ENCODE measurements at places on chromosomes 2 and 18. TPM values are rescaled to one million over a fixed set of nuclear protein-coding genes. Genes with fewer than 3 reads are reported as not detected.

DNA sequence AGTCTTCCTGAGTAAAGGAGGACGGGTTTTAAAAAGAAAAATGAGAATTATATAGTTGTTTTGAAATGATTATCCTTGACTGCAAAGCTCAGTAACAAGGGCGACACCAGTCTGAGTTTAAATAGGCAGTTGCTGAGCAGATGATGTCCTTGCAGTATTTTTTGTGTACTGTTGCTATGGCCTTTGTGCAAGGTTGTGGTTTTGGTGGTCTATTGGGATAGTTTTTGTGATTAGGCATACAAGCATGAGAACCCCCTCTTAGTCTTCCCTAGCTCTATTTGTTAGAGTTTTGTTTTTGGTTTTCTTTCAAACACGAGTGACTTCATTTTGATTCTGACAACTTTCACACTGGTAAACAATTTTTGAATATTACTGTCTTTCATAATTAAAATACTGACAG, 64.1 kb downstream of the TAF4B start:
- no peak for DNase-seq

DNA sequence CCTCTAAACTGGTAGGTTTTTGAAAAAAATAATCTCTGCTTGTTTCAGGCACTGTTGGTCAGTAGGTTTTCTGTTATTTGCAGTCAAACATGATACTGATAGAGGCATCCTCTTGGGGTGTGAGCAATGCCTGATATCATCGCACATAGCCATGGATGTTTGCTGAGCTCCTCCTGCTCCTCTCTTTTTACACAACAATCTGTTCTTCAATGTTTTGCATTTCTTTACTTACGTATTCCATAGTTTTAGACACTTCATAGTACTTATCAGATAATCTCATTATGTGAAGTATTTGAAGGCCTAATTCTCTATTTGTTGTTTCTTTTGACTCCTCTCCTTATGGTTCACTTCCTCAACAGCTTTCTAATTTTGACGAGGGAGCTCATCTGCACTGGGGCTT, 23.0 kb upstream of the HS6ST1 start:
- DNase-seq, result no peak

- no peak for DNase-seq
Measured at GRCh38 chr2:232896720-232897597, 26.9 kb downstream of the SNORC start.

MYO1B gene
- 98.0 TPM for total RNA-seq

DNA sequence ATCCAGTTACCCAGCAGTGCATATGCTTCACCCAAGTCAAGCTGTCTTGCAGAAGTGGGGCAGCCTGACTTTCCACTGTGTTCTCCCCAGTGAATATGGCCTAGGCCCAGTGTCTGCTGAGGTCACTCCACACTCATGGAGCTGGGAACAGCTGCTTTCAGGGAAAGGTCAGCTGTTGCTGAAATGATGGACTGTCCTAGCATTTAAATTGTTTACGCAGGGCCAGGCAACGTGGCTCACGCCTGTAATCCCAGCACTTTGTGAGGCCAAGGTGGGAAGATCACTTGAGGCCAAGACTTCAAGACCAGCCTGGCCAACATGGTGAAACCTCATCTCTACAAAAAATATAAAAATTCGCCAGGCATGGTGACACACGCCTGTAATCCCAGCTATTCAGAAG, 86.5 kb downstream of the LIPG start:
- DNase-seq, result no peak

DNA sequence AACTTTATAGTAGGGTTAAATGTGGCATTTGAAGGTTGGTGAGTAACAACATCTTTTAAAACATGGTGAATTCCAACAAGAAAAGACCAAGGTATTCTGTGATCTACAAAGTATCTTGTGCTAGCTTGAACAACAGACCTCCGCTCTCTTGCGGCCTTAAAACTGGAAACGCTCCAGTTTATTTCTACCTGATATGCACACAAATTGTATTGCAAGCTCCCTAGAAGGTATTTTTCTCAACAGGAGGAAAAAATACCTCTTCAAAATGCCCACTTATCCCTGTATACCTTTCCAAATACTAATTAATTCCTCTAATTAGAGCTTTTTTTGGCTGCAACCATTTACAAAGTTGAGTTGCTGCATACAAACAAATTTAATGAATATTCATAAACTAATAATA, 69.5 kb downstream of the KCNH7 start:
- DNase-seq, result no peak

DNA sequence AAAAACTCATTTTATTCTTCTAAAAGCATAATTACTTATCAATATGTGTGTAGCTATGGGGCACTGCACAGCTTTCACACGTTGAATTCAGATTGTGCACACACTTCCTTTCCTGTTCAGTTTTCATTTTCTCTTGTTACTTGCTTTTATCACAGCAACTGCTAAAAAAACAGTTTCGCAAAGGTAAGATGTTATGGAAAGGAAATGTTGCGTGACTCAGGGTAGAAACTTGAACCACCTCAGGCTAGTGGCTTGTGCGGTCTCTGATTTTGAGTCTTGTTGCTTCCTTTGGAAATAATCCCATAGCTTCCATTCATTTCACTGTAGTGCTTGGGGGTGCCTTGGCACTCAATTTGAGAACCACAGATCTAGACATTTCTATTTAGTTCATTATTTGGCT, 171.9 kb downstream of the FMNL2 start:
- DNase-seq, result peak; percentile 82

- no peak for DNase-seq
Measured at GRCh38 chr18:49843778-49844625, 30.7 kb upstream of the ACAA2 start.

DNA sequence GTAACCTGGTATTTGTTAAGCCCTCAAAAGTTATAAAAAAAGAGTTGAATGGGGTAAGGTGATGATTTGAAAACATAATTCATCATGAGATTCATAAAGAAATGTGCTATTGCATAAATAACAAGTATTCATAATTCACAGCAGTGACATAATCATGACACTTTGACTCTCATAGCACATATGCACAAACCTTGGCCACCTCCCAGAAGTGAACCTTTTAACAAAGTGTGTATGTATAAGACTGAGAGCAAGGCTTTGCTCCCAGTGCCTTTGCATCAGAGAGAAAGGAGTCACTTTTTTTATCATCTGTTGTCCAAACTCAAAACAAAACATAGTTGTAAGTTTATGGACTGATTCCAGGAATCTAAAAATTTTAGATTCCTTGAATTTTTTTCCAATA, 15.0 kb upstream of the HTR2B start:
- DNase-seq, result no peak

- DNase-seq, result no peak
Measured at GRCh38 chr18:9851511-9851910, 34.3 kb upstream of the TXNDC2 start.

DNA sequence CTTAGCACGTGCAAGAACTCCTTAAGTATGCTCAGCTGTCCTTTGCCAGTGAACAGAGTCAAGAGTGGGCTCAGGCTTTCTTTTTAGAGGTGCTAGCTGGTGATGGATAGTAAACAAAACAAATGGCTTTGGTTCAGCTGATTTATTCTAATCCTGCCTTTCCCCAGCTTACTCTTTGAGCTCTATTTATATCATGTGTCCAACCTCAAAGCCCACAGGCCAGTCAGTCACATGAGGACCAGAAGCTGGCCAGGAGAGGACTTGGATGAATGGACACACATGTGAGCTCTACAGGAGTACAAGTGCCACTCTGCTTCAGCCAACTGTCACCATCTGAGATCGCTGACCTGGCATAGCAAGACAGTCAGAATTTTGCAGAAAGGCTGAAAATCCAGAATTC, 59.4 kb downstream of the STK39 start:
- DNase-seq, result no peak

PARD6G gene
- 1.3 TPM for total RNA-seq

DNA sequence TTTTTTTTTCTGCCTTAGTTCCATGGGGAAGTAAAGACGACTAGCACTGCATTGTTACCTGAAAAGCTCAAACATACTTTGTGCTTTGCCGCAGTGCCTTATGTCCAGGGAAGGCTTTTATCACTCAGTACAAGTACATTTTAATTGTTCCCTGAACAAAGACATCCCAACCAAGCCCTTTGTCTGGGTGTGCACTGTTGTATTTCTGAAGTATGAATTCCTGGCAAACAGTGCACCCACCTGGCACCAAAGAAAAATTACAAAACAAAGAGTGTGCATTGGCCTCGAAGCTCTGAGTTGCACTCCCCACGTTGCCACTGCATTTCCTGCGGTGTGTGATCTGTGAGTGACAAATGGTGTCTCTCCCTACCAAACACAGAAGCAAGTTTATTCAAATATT, 858.5 kb upstream of the PIK3C3 start:
- DNase-seq, result no peak

Measured in Daoy (cell line).